Stimulated activated CD8-positive, alpha-beta memory T cell treated with anti-CD3 and anti-CD28 coated beads, Interleukin-12 subunit alpha, Interleukin-12 subunit beta, amount 100 ng/mL, for 1 hour (primary cell): ENCODE measurements at places on chromosomes 7 and 10.

DNA sequence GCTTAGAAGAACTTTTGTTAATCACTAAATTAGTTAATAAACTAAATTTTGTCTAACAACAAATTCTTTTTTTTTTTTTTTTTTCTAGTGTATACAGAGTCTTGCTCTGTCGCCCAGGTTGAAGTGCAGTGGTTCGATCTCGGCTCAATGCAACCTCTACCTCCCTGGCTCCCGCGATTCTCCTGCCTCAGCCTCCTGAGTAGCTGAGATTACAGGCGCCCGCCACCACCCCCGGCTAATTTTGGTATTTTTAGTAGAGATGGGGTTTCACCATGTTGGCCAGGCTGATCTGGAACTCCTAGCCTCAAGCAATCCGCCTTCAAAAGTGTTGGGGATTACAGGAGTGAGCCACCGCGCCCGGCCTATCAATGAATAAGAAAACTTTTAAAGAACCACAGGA, 1.1 kb upstream of the IQUB start:
- DNase-seq: no peak

DNA sequence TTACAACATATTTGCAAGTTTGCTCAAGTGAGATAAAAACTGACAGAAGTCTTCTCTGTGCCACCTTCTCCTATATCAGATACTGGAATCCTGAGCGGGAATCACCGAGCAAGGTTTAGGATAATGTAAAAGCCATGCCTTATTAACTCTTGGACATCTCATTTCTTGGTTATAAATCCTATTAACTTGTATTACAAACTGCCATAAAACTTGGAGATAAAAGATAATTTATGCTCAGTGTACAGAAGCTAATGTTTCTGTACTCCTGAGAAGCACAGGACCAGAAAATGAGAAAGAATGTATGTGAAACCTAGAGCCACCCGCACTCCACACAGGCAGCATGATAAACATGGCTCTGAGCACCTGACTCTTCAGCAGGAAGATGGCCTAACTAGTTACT, 181.2 kb upstream of the NOBOX start:
- no peak for DNase-seq

DNA sequence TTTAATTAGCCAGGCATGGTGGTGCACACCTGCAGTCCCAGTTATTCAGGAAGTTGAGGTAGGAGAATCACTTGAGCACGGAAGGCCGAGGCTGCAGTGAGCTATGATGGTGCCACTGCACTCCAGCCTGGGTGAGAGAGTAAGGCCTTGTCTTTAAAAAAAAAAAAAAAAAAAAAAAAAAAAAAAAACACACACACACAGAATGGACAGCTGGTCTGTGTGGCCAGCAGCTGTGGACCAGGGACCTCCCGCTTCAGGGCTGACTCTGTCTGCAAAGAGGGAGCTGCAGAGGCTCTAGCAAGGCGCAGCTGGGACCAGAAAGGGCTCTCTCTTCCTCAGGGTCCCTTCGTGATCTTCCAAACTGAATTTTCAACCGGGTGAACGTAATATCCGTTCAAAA, 53.6 kb upstream of the DNAAF5 start:
- no peak for DNase-seq

- DNase-seq: no peak
Observed at GRCh38 chr7:116162254-116162653, 48.1 kb upstream of the TES start.

DNA sequence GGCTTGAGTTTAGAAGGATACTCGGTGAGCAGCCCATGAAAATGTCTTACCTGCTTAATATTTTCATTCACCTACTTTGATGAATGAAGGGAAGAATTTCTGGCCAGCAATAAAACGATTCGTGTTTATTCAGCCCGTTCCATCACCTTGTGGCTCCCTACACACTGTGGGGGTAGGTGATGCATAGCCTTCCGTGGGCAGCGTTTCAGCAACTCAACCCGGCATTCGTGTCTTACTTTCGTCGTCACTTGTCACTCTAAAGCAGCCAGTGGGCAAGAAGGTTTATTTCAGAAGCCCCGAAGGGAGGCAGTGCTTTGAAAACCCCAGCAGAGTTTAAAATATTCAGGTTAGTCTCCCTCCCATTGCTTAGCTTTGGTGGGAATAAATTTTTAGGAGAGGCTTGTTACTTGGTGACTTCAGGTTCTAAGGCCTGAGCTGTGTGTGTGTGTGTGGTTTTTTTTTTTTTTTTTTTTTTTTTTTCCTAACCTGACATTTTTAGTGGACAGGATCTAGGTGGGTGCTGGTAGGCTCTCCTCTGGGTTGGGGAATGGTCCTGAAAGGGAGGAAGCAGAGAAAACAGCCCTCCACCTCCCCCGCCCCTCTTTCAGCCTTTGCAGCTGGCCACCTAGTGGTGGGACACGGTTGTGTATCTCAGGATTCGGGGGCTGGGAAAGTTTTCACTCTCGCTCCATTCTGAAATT, 1.8 kb downstream of the GRK5 start:
- peak; percentile 44 for DNase-seq

GRCh38 chr7:81248420-81248819, 329.6 kb upstream of the SEMA3C start:
- no peak for DNase-seq

DNA sequence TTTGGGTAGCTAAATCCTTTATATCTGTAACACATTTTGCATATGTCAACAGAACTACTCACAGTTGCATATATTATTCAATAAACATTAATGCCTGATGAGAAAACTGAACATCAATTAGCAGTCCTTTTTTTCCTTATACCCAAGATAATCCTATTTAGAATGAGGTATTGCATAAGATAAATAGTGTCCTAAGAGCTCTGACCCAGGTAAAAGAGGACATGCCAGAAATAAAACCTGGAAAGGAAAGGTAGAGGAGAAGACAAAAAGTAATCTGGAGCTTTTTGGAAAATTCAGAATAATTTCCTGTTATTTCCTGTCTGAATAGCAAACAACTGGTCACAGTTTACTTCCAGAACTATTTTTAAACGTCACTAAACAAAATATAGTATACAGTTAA, 204.4 kb downstream of the PLXDC2 start:
- no peak for DNase-seq

DNA sequence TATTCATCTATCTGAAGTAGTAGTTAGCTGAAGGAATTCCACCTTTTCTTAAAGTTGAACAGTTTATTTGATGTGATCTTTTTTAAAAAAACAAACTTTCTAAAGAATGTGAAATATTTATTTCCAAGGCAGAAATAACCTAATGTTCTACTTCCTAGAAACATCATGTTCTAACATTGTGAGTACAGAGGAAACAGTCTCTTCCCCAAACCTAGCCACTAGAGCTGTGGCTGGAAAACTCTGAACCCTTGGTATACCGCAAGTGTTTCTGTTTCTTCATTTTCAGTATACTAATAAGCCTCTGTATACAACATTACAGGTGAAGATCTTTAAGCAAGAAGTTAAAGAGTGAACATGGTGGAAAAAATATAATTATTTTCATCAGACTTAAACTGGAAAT, 35.1 kb downstream of the NOC3L start:
- DNase-seq: no peak

GRCh38 chr7:157993406-157994105, 594.1 kb downstream of the PTPRN2 start:
- no peak for DNase-seq

- no peak for DNase-seq
Observed at GRCh38 chr10:19252531-19252930, 203.9 kb downstream of the MALRD1 start.

GRCh38 chr7:92794831-92795230, 41.5 kb downstream of the CDK6 start:
- no peak for DNase-seq

DNA sequence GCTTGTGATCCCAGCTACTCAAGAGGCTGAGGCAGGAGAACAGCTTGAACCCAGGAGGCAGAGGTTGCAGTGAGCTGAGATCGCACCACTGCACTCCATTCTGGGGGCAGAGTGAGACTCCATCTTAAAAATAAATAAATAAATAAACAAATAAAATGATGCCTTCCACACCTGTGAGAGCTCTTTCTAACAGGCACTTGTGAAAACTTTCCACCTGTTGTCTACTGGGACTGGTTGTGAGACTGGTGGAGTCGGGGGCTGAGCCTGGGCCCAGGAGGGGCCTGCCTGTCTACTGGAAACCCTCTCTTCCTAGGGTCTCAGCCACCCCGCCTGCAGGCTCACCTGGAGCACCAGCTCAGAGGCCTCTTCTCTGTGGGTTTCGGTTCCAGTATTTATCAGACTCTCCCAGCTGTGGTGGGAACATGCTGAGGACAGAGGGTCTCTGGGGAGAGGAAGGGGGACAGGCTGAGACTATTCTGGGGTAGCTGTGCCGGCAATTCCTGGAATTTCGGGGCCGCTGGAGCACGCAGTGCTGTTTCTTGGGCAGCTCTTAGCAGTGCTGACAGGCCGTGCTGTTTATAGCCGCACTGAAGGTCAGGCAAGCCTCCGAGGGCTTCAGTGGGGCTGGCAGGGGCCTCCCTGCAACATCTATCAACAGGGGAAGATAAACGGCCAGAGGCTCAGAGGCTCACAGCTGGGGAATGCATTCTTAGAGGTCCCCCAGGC, 3.8 kb downstream of the LDB3 start:
- DNase-seq: no peak

DNA sequence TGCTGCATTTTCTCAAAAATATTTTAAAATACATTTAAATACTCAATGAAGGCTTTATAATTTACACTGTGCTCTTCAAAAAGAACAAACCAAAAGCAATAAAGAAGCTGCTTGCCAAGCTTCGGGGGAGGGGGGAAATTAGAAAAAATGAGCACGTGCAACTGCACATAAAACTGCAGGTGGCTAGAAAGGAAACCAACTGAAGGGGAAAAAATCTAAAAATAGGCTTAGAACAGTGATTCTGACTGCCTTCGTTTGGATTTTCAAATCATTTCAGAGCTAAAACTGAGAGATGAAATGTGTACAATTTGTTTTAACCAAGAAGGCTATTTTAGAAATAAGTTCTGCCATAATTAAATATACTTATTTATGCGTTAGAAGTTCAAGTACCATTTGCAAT, 61.4 kb downstream of the ABI1 start:
- DNase-seq: no peak
